WTC11 (cell line): ENCODE measurements at places on chromosomes 5 and 9. TPM values are rescaled to one million over a fixed set of nuclear protein-coding genes. Genes with fewer than 3 reads are reported as not detected.

DNA sequence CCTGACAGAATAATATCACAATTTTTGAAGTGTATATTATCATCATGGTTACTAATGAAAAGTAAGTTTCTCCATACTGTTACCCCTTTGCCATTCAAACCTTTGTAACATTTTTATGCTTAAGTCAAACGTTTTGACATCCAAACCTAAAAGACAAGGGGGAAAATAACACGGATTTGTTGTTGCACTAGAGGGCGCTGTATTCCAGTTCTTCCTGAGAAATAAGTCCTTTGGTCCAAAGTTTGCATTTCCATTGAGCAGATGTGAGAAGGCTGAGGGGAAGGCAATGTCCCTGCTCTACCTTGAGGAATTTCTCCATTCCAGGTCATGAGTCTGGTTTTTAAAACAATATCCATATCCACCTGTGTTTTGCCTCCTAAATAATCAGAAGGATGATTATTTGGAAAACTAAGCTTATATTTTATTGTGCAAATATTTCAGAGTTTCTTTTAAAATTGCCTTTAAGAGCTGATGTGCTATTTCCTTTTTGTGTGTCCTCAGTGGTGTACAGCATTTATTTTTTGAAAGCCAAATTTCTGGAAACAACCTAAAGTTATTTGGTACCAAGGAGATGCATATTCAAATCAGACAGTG, 9.7 kb downstream of the LECT2 start:
- H3K27ac ChIP-seq: no peak overlapping the region
- no peak overlapping the region for H3K4me3 ChIP-seq
- no peaks in the 10 kb centered on the region for H3K36me3 ChIP-seq
- H3K27me3 ChIP-seq: no peaks in the 10 kb centered on the region

HEMGN gene
- total RNA-seq: 0.11 to 0.14 TPM (median 0.11 TPM) in 3 replicates

TRPM3 gene
- total RNA-seq: 5.4 to 7.5 TPM (median 5.5 TPM) in 3 replicates

- H3K4me3 ChIP-seq: no peak overlapping the region
- H3K4me1 ChIP-seq: peaks cover 13% of the 10 kb centered on the region
- H3K27ac ChIP-seq: peak overlapping the region; percentile 66
Measured at GRCh38 chr5:81016116-81016515, 56.0 kb downstream of the RASGRF2 start.

DNA sequence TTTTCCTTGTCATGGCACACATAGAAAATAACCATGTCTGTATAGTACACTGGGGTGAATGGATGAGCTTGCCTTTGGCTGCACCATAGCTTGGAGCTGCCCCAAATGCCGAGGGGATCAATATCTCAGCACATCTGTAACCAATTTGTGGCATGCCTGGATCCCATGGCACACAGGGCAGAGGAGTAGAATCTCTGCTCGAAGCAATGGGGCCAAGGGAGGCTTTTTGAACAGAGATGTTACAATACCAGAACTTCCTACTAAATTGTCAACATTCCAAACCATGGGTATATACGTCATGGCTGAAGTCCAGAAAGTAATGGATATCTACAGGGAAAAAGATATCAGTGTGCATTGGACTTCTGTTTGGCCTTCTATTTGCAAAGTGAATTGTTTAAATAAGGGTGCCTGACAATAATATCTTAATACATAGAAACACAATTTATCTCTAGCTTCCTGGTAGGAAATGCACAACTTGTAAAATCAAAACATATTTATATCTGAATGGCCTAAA, 39.0 kb downstream of the ESM1 start:
- no peak overlapping the region for H3K27ac ChIP-seq
- DNase-seq: no peak

DNA sequence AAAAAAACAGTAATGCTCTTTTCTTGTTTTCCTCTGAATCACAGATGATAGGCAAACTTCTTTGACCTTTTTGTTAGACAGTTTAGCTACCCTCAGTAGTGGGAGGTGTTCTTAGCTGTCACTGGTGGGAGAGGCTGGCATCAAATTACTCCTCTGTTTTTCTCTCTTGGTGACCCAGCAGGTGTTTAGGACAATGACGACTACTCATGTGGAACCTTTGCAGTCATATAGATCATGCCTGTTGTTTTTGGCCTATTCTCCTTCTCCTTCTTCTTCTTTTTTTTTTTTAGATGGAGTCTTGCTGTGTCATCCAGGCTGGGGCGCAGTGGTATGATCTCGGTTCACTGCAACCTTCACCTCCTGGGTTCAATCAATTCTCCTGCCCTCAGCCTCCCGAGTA, 15.4 kb upstream of the NPR2 start:
- no peaks in the 10 kb centered on the region for H3K27me3 ChIP-seq
- no peak for DNase-seq
- no peak overlapping the region for H3K27ac ChIP-seq
- peaks cover 18% of the 10 kb centered on the region for H3K4me1 ChIP-seq
- H3K36me3 ChIP-seq: peaks cover 5% of the 10 kb centered on the region; the same call in 1 of the 2 replicates

FSTL4 gene
- 5.0 to 6.6 TPM (median 6.1 TPM) in 3 replicates for total RNA-seq

EGFLAM gene
- total RNA-seq: 1.1 to 1.3 TPM (median 1.1 TPM) in 3 replicates

GRCh38 chr5:137215780-137216179, 283.3 kb downstream of the SPOCK1 start:
- no peak overlapping the region for H3K27ac ChIP-seq
- DNase-seq: no peak
- no peaks in the 10 kb centered on the region for H3K27me3 ChIP-seq
- H3K4me1 ChIP-seq: no peaks in the 10 kb centered on the region

- no peak for DNase-seq
- H3K4me3 ChIP-seq: no peak overlapping the region
- no peaks in the 10 kb centered on the region for H3K36me3 ChIP-seq
- H3K27ac ChIP-seq: no peak overlapping the region
Measured at GRCh38 chr9:98971915-98972223, 28.2 kb downstream of the COL15A1 start.

NXNL2 gene
- 1.9 to 2.3 TPM (median 2.2 TPM) in 3 replicates for total RNA-seq

MEGF10 gene
- 17.9 to 24.5 TPM (median 20.8 TPM) in 3 replicates for total RNA-seq

HCN1 gene
- total RNA-seq: 2.0 to 6.9 TPM (median 2.2 TPM) in 3 replicates

DNA sequence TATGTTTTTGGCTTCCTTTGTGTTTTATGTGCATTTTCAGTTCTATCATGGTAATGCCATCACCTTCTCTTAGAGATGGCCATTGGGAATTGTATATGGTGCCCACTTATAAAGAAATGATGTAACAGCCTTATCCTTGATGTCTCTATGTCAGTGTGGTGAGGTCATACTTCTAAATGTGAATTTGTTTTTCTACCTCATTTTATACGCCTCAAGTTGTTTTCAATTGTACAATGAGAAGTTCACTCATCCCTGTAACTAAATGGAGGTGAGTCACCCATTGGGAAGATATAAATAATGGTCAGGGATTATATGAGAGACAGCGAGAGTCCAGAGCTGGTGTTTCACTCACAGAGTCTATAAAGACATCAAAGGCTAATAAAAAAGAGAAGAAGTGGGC, 402.4 kb downstream of the AGTPBP1 start:
- H3K27me3 ChIP-seq: peaks cover 2% of the 10 kb centered on the region; the same call in 1 of the 2 replicates
- DNase-seq: no peak
- no peaks in the 10 kb centered on the region for H3K36me3 ChIP-seq
- H3K27ac ChIP-seq: no peak overlapping the region

GPR150 gene
- total RNA-seq: 0.09 to 0.13 TPM (median 0.11 TPM) in 3 replicates

DNA sequence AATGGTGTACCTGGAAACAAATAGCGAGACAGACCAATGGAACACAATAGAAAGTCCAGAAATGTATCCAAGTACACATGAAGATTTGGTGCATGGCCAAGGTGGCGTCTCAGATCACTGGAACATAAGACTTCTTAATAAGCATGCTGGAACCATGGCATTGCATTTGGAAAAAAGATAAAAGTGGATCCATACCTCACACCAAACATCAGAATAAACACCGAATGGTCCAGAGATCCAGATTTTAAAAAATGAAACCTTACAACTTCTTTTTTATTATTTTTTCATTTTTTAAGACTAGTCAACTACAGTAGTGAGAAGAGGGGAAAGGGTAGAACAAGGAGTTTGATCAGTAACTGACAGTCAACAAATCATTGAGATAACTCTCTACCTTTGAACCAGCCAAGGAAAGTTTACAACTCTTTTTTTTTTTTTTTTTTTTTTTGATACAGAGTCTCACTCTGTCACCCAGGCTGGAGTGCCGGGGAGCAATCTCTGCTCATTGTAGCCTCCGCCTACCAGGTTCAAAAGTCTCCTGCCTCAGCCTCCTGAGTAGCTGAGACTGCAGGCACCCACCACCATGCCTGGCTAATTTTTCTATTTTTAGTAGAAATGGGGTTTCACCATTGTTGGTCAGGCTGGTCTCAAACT, 8.8 kb upstream of the DUSP1 start:
- peaks cover 8% of the 10 kb centered on the region for H3K4me1 ChIP-seq
- H3K27ac ChIP-seq: no peak overlapping the region
- H3K4me3 ChIP-seq: no peak overlapping the region
- DNase-seq: no peak

- H3K27me3 ChIP-seq: peaks cover 51% of the 10 kb centered on the region
- H3K4me3 ChIP-seq: no peak overlapping the region
- H3K27ac ChIP-seq: no peak overlapping the region
- no peaks in the 10 kb centered on the region for H3K36me3 ChIP-seq
- H3K4me1 ChIP-seq: 0 out of 2 replicates have a peak, but pooled peaks cover 7% of the 10 kb centered on the region
Measured at GRCh38 chr5:150765011-150765798, 6.4 kb upstream of the DCTN4 start.

GRCh38 chr5:91443023-91443422, 59.9 kb upstream of the ARRDC3 start:
- peaks cover 15% of the 10 kb centered on the region for H3K4me1 ChIP-seq
- no peaks in the 10 kb centered on the region for H3K36me3 ChIP-seq
- no peak overlapping the region for H3K4me3 ChIP-seq
- H3K27me3 ChIP-seq: no peaks in the 10 kb centered on the region
- H3K27ac ChIP-seq: no peak overlapping the region
- no peak for DNase-seq

LCN1 gene
- total RNA-seq: not detected in 3 replicates

- H3K4me3 ChIP-seq: no peak overlapping the region
- peaks cover 6% of the 10 kb centered on the region; the same call in 1 of the 2 replicates for H3K4me1 ChIP-seq
- no peaks in the 10 kb centered on the region for H3K27me3 ChIP-seq
- H3K27ac ChIP-seq: no peak overlapping the region
Measured at GRCh38 chr9:18710065-18710464, 236.1 kb downstream of the ADAMTSL1 start.

GRCh38 chr9:137479892-137480685, 21.0 kb upstream of the NSMF start:
- no peak overlapping the region for H3K27ac ChIP-seq
- no peak for DNase-seq
- no peak overlapping the region for H3K4me3 ChIP-seq

ZCCHC7 gene
- 25.6 to 30.1 TPM (median 27.2 TPM) in 3 replicates for total RNA-seq

- DNase-seq: no peak
- no peaks in the 10 kb centered on the region for H3K36me3 ChIP-seq
- H3K4me1 ChIP-seq: no peaks in the 10 kb centered on the region
- no peak overlapping the region for H3K27ac ChIP-seq
Measured at GRCh38 chr5:137220523-137220927, 278.6 kb downstream of the SPOCK1 start.

DPYSL3 gene
- 329 to 358 TPM (median 338 TPM) in 3 replicates for total RNA-seq

- H3K4me3 ChIP-seq: no peak overlapping the region
- H3K36me3 ChIP-seq: no peaks in the 10 kb centered on the region
- no peak overlapping the region for H3K27ac ChIP-seq
- DNase-seq: no peak
Measured at GRCh38 chr5:157216391-157217142, 35.9 kb downstream of the ITK start.

DNA sequence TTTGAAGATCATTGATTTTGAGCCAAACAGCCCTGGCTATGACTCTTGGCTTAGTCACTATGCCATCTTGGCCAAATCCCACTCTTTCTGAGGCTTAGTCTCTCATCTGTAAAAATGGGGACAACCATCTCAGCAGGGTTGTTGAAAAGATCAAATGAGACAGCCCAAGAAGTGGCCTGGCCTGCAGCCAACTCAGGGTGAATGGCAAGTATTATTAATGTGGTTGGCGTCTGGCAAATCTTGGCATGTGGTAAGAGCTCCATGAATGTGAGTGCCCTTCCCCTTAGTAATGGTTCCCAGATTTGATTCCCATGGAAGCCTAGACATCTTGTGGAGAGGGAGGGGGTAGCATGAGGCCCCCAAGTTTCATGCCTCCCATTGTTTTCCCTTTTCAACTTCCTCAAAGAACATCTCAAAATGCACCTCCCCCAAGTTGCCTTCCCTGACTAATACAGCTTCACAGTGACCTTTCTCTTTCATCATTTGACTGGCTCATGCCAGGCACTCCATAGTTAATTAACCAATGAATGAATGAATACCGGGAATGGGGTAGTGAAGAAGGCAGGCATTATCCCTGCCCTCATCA, 11.8 kb upstream of the TGFBI start:
- no peak overlapping the region for H3K4me3 ChIP-seq
- no peak for DNase-seq
- no peak overlapping the region for H3K27ac ChIP-seq
- H3K27me3 ChIP-seq: peaks cover 5% of the 10 kb centered on the region; the same call in 1 of the 2 replicates
- no peaks in the 10 kb centered on the region for H3K36me3 ChIP-seq
- H3K4me1 ChIP-seq: peaks cover 4% of the 10 kb centered on the region; the same call in 1 of the 2 replicates

SPATA31D4 gene
- not detected in 3 replicates for total RNA-seq

GRCh38 chr5:10735569-10736276, 25.3 kb downstream of the DAP start:
- H3K36me3 ChIP-seq: peaks cover 39% of the 10 kb centered on the region
- no peak for DNase-seq
- H3K27ac ChIP-seq: no peak overlapping the region
- H3K4me3 ChIP-seq: no peak overlapping the region
- no peaks in the 10 kb centered on the region for H3K4me1 ChIP-seq

RNF183 gene
- total RNA-seq: 0.17 to 0.25 TPM (median 0.25 TPM) in 3 replicates

GRCh38 chr5:151471276-151471675, 23.9 kb downstream of the SLC36A1 start:
- peaks cover 17% of the 10 kb centered on the region for H3K36me3 ChIP-seq
- DNase-seq: no peak
- H3K4me1 ChIP-seq: no peaks in the 10 kb centered on the region
- H3K27me3 ChIP-seq: no peaks in the 10 kb centered on the region

OXCT1 gene
- total RNA-seq: 20.6 to 23.1 TPM (median 20.9 TPM) in 3 replicates

ADAMTSL2 gene
- 0.64 to 0.87 TPM (median 0.64 TPM) in 3 replicates for total RNA-seq

DNA sequence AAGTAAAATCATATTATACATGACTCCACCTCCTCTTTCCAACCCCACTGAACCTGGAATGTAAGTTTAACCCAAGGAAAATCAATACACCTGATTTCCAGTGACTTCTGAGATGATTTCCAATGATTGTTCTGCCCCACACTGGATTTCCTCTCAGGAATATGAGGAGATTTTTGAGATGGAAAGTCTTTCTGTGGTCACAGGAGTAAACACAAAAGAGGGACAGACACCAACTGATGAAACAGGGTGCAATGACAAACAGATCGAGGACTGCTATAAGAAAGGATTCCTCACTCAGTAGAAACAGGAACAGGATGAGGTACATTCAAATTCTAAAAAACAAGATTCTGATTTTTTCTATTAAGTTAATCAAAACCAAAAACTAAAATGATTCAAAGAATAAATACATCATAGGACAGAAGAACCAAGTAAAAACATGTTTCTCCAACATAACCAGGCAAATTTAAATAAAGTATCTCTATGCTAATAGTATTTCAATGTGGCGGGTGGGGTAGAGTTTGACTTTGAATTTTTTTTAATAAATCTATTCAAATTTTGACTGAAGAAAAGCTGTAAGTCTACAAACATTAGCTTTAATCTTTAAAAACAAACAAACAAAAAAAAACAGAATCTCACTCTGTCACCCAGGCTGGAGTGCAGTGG, 42.1 kb downstream of the DTWD2 start:
- 0 out of 2 replicates have a peak overlapping the region, but pooled peaks have one; percentile 16 for H3K27ac ChIP-seq
- H3K4me1 ChIP-seq: peaks cover 38% of the 10 kb centered on the region
- no peak for DNase-seq
- no peak overlapping the region for H3K4me3 ChIP-seq
- peaks cover 11% of the 10 kb centered on the region; the same call in 1 of the 2 replicates for H3K36me3 ChIP-seq

- H3K4me1 ChIP-seq: no peaks in the 10 kb centered on the region
- DNase-seq: no peak
- H3K27ac ChIP-seq: no peak overlapping the region
Measured at GRCh38 chr9:122816163-122816867, 12.1 kb downstream of the PDCL start.
